ENCODE measurements at places on chromosomes 1 and 21.

DNA sequence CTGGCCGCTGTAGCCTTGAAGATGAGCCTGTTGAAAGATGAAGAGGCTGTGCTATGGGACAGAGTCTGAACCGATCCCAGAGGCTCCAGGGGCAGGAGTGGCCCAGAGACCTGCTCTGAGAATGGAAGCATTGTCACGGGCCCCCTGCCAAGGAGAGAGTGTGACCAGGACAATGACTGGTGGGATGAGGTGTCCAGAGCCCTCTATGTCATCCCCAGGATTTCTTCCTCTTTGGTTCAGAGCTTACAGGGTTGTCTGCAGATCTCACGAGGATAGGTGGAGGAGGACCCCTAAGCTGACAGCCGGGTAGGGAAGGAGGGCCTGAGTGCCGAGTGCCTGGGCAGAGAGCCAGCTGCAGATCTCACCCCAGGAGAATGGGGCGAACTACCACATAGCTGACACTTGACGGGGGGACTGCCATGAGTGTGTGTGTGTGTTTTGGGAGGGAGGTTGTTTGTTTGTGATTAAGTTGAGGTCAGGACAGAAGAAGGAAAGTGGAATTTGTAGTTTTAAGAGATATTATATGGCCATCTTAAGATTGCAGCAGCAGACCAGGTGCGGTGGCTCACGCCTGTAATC, 25.4 kb downstream of the PIK3CD start:
- DNase-seq: no peak

- DNase-seq: peak; percentile 48
These were observed 106.7 kb downstream of the LEPR start for GRCh38 chr1:65527190-65527589.

DNA sequence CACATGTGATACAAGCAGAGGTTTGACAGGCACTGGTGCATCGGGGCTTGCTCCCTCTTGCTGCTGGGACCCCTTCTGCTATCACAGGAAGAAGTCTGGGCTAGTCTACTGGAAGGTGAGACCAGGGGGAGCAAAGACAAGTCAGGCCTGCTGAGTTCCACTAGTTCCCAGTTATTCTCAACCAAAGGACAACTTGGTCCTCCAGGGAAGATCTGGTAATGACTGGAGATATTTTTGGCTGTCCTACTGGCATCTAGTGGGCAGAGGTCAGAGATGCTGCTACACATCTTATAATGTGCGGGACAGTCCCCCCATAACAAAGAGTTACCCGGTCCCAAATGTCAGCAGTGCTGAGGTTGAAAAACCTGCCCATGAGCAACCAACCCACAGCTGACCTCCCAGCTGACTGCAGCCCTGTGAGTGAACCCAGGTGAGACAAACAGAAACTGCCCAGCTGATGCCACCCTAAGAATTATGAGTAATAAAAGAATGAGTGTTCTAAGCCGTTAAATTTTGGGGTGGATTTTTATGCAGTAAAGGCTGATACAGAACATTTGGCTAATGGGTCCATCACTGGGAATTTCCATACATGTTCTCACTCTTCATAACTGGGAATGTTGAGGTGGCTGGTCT, 71.6 kb downstream of the NENF start:
- no peak for DNase-seq

- no peak for DNase-seq
These were observed 26.7 kb upstream of the C8B start for GRCh38 chr1:56992318-56993125.

GRCh38 chr1:78833491-78833890, 173.0 kb downstream of the ADGRL4 start:
- peak; percentile 2 for DNase-seq

DNA sequence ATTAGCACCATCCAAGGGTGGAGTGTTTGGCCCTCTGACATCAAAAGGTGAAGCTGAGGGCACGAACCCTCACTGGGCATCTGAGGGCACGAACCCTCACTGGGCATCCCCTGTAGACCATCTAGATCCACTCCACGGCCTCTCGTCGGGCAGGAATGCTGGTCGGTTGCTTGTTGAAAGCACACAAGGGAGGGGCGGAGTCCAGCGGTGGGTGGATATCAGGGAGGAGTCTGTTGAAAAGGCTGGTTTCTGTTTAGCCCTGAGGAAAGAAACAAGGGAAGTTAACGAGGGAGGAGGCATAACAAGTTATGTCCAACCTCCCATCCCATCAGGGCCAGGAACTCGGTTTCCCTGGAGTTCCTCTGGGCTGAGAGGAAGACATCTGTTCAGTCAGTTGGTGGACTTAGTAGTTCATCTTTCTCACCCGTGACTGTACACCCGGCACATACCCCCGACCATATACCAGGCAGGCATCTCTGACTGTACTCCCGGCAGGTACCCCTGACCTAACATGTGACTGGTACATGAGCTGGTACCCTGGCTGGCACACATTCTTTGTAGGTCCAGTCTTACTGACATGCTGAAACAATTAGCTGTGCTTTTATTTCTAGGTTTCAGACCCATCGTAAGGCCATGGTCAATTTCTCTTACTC, 32.1 kb upstream of the PDE9A start:
- DNase-seq: no peak

Measured in NCI-H2081 (cell line).